ENCODE measurements at places on chromosomes 2 and 18.

- DNase-seq: no peak
These were observed 13.0 kb upstream of the DLX1 start for GRCh38 chr2:172072303-172072702.

GRCh38 chr18:75183524-75183923, 25.4 kb downstream of the PTGR3 start:
- DNase-seq: peak; percentile 12

DNA sequence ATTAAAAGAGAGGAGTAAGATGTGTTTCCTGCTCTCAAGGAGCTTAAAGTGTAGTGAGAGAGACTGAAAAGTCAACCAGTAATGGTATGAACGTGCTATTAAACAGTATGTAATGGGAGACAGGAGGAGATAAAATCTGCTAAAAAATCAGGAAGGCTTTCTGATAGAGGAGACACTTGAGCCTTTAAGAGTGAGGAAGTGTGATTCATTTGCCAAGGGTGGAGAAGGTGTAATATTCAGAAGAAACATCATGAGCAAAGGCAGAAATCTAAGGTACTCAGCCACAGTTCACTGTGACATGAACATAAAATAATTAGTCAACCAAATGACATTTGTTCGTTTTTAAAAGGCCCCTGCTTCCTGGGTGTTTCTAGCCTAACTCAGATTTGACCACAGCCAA, 137.8 kb upstream of the SKOR2 start:
- no peak for DNase-seq

DNA sequence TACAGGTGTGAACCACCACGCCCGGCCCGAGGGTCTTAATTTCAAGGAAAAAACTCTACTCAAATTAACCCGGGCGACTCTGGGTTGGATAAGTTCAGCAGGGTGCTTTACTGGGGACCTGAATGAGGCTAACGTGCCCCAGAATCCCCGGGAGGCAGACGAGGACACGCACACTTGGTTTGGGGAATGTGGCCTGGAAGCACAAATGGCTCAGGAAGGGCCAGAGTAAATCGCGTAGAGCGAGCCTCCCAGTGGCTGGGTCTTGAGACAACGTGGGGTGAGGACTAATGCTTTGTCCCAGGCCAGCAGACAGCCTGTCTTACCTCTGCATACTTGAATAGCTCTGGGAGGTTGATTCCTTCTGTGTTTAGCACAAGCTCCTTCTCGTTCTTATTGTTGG, 75.8 kb downstream of the POLR1A start:
- no peak for DNase-seq

GRCh38 chr2:132424526-132425121, 8.0 kb downstream of the GPR39 start:
- DNase-seq: peak; percentile 58

GRCh38 chr2:176565641-176566323, 296.5 kb downstream of the MTX2 start:
- DNase-seq: peak; percentile 44

- DNase-seq: no peak
These were observed 100.9 kb downstream of the FHOD3 start for GRCh38 chr18:36398419-36398818.

- DNase-seq: peak; percentile 14
These were observed 8.8 kb downstream of the GKN2 start for GRCh38 chr2:68943581-68944568.

GRCh38 chr18:49591271-49591670, 29.4 kb downstream of the LIPG start:
- no peak for DNase-seq

DNA sequence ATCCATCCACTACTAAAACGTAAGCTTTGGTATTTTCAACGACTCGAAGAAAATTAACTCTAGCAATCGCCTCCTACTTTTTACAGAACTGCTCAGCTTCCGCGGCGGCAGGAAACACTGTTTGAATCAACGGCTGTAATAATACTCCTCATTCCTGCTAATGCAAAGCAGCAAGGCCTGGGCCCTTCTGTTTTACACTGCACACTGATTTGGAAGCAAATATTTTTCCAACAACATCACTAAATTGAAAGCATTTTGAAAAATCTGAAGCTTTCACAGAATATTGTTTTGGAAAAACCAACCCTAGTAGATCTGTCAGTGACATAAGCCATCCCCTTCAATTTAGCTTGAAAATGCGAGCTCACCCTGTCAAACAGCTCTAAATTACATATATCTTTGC, 261.2 kb downstream of the TXNL1 start:
- no peak for DNase-seq

GRCh38 chr2:36859366-36859792, 107.0 kb downstream of the STRN start:
- no peak for DNase-seq

- no peak for DNase-seq
These were observed 56.4 kb upstream of the VRK2 start for GRCh38 chr2:57990118-57990725.

DNA sequence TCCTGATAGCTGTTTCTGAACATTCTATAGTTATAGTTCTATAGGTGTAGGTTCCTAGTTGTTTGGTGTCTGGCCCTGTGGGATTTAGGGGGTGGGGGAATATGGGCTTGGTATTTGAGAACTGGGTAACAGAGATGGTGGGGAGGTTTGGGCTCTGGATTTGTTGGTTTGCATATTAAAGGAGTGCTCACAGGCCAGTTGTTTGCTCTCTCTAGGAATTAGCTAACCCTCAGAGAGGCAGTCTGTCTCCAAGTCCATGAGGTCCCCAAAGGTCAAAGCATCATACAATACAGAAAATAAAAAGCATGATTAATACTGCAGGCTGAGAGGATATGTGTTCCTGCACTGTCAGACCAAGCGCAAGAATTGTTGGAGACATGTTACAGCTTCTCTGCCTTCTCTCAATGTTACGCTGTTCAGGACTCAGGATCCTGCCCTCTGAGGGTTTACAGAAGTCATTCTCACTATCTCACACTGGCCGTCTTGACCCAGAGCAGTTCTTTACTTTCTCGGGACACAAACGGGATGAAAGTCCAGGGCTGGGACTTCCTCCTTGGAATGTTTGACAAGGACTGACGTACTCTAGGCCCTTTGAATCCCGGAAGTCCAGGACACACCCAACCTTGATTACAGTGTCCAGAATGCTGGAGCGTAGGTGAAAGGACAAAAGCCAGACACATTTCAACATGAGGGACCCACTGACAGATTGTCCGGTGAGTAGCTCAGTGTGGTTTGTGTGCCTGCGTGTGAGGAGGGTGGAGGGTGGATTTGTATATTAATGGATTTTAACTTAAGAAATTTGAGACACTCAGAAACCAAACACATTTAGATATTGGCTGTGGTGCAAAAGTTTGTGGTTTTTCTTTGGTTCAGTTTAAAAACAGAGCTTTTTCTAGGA, at the start of gene NOSTRIN:
Gene NOSTRIN, plus strand, starts transcription at position 677 of the 898 bp plus-strand sequence. Its CDS starts 10 bp downstream, at position 687.
- DNase-seq: peak; percentile 80

DNA sequence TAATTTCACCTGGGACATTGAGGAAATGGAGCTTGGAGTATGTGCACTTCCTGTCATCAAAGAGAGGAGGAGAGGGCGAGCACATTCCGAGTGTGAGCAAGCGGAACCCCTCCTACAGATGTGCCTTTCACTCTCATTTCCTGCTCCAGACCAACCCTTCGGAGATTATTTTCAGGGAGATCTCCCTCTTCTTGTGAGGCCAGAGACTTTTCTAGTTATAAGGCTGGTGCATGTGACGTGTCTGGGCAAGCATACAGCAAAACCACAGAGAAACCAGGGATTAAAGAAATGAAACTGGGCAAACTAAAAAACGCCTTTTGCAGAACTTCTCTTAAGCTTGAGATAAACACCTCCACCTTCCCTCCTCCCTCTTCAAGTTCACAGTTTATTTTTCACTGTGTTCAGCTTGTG, 409.2 kb upstream of the TCF4 start:
- DNase-seq: no peak

- DNase-seq: no peak
These were observed 730.4 kb downstream of the METTL4 start for GRCh38 chr18:1840878-1841277.

GRCh38 chr2:58341047-58341446, 99.9 kb upstream of the FANCL start:
- DNase-seq: no peak

DNA sequence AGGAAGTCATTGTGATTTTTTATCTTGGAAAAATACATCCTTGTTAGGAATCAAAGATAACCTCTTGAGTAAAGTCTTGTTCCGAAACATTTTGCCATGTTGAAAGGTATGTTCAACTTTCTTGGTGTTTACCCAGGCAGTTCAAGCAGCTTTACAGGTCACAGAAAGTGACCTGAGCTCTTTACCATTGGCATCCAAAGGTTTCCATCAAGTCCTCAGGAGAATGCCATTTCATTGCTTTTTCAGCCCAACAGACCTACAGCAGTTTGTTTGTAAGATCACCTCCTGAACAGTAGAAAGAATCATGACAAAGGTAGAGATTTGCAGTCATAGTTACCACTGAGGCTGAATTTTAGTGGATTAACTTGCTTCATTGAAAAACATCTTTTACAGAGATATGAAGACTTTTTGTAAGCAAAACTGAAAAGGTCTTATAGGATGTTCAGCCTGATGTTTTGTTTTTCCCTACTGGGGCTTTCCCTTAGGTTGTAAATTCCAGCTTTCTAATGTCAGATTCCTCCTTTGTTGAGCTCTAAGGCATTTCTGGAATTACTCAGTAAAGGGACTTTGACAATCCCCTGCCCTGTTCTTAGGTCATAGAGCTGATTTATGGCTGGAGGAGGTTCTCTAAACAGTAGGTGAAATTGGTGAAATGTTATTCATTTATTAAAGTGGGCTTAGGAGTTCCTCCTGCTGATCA, 236.8 kb upstream of the RBMS1 start:
- DNase-seq: no peak

- DNase-seq: peak; percentile 92
These were observed 49.2 kb upstream of the FRZB start for GRCh38 chr2:182915369-182916326.

DNA sequence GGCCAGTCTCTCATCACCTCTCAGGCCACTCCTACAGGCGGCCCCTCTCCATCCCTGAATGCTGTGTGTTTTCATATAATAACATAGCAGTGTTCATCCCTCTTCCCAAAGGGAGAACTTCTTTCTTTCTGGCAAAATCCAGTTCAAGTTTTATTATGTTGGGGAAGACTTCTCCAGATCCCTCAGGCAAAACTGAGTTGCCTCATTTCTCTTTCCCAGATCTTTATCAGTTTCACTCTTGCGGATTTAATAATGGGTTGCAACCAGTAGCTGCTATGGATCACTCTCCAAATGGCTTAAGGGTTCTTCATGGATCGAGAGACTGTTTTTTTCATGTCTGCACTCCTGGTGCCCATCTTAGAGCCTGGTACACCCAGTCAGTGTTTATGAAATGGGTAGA, 129.9 kb downstream of the FHOD3 start:
- DNase-seq: no peak

DNA sequence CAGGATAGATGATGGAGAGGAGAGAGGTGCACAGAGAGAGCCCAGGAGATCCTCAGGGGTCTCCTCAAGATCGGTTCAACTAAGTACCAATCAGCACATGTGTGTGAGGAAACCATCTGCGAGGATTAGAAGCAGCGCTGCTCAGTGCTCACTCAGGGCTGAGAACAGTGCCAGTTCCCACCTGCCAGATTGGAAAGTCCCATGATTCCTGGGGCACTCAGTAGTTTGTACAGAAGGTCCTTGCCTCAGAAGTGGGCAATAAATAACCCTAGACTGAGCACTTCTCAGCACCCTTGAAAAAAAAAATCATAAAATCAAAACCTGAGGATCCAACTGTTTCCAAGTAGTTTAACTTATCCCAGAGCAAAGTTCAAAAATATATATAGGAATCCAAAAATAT, 53.8 kb downstream of the SEMA4F start:
- no peak for DNase-seq

DNA sequence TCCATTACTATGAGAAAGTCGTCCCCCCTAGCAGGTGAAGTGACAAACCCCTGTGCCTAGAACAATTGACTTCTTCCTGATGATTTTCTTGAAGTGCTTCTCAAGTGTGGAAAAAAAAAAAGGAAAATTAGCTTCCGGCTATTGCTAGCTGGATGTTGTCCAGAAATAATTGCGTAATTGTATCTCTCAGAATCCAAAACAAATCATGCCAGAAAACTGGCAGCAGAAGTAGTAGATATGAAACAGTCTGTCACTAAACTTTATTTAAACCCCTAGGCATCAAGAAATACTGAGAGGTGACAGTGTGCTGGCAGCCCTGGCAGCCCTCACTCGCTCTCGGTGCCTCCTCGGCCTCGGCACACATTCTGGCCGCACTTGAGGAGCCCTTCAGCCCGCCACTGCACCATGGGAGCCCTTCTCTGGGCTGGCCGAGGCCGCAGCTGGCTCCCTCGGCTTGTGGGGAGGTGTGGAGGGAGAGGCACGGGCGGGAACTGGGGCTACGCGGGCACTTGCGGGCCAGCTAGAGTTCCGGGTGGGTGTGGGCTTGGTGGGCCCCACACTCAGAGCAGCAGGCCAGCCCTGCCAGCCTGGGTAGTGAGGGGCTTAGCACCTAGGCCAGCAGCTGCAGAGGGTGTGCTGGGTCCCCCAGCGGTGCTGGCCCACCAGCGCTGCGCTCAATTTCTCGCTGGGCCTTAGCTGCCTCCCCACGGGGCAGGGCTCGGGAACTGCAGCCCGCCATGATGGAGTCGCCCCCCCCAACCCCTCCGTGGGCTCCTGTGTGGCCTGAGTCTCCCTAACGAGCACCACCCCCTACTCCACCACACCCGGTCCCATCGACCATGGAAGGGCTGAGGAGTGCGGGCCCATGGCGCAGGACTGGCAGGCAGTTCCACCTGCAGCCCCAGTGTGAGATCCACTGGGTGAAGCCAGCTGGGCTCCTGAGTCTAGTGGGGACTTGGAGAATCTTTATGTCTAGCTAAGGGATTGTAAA, 80.5 kb upstream of the ABCA12 start:
- DNase-seq: no peak

GRCh38 chr2:204024503-204024902, 87.9 kb downstream of the ICOS start:
- DNase-seq: peak; percentile 13

DNA sequence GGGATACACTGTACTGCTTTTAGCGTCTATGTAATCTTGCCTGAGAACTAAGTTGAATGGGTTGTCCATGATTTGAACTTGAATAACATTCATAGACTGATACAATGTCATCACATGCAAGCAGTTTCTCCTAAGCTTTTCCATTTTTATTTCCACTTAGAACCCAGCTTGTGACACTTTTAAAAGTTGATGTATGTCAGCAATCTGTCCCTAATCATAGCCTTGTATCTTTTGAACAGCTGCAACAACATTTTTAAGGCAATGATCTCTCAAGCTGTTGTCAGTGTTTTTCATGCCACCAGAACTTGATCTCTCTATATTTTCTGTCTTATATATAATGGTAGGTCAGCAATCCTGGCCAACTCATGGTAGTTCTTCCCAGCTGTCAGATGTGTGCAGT, 185.0 kb downstream of the DOK6 start:
- no peak for DNase-seq

- DNase-seq: no peak
These were observed 94.8 kb downstream of the COX7A2L start for GRCh38 chr2:42266236-42266635.

DNA sequence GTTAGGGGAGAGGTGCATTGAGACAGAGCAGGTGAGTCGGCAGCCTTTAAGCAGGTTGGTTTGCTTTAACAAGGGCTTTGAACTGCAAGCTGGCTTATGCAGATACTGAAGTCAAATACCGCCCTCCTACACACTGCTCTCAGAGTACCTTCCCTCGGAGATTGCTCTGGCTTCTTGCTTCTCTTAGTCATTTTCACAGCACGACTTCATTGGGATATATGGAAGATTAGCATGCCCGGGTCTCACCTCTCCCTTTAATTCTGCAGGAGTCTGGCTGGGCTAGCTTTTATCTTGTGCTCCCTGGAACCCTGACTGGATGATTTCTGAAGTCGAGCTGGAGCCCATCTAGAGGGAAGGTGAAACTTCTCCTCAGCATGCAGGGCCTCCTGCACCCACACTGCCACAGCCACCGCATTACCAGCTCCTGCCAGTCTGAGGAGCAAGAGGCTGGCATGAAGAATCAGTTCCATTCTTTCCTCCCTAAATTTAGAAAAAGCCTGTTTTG, 395.5 kb upstream of the HNRNPA3 start:
- DNase-seq: no peak
